A549 (cell line): ENCODE measurements at places on chromosomes 16 and 17. TPM values are rescaled to one million over a fixed set of nuclear protein-coding genes. Genes with fewer than 3 reads are reported as not detected.
A peak's percentile ranks its signal among the peaks of the same experiment; 100 is the strongest.

DNA sequence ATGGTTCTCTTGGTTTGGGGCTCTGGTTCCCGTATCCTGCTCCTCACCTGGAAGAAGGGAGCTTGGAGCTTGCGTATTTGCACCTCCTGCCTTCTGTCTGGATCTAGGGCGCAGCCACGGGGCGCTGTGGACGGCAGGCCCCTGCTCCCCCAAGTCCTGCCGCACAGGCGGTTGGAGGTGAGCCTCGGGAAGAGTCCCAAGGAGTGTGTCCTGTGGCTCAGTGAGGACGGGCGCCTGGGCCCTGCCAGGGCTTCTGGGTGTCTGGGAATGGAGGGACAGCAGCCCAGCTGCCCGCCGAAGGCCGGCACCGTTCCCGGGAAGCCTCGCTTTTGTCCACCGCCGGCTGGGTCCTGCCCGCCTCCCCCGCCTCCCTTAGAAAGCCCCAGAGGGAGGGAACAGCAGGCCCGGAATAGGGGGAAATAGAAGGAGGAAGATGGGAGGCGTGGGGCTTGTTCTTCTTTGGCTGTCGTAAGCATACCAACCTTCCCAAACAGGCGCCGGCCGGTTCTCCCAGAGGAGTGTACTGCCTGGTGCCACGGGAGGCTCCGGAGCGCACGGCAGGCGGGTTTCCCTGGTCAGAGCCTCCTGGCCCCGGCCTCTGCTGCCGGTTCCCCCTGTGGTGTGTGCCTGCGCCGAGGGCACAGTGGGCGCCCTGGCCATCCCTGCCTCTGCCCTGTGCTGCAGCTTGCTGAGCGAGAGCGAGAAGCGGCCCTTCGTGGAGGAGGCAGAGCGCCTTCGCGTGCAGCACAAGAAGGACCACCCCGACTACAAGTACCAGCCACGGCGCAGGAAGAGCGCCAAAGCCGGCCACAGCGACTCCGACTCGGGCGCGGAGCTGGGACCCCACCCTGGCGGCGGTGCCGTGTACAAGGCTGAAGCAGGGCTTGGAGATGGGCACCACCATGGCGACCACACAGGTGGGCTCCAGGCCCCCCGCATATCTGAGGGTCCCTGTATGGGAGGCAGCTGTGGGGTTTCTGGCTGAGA, 1.8 kb downstream of the SOX8 start:
- peak; percentile 44 for DNase-seq

- DNase-seq: no peak
These were observed 182.6 kb downstream of the C16orf78 start for GRCh38 chr16:49556249-49556605.

GRCh38 chr16:83609178-83609577, 198.6 kb upstream of the HSBP1 start:
- DNase-seq: no peak

- DNase-seq: no peak
These were observed 44.9 kb downstream of the MEAK7 start for GRCh38 chr16:84459533-84459894.

DNA sequence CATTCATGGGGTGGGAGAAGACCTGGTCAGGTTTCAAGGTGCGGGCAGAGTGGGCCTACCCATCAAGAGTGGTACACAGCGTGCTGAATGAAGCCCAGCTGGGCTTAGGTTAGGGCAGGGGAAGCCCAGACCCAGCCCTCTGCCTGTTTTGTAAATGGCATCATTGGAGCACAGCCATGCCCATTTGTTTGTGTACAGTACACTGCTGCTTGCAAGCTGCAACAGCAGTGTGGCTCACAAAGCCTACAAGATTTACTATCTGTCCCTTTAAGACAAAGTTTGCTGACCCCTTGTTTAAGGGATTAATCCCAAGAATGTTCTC, 230.1 kb upstream of the TNRC6C start:
- DNase-seq: no peak

DNA sequence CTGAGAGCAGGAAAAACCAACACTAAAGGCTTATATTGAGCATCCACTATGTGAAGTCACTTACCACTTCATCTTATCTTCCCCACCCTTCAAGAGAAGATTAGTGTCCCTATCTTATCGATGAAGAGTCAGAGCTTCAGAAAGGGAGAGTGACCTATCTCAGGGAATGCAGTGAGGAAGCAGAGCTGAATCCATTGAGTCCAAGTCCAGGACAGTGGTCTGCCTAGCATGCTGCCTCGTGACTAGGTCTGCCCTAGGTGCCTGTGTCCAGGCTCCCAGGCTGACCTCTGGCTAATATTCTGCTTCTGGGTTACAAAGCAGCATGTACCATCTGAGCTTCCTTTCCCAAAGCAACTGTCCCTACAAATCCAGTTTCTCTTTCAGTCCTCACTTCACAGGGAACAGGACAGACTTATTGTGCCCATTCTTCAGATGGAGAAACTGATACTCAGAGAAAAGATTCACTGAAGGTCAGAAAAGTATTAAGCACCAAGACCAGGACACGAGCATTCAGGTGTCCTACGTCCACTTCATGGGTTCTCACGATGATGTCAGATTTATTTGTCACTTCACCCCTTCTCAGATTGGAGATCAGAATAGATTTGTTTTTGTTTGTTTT, 13.3 kb upstream of the FZD2 start:
- DNase-seq: no peak

DNA sequence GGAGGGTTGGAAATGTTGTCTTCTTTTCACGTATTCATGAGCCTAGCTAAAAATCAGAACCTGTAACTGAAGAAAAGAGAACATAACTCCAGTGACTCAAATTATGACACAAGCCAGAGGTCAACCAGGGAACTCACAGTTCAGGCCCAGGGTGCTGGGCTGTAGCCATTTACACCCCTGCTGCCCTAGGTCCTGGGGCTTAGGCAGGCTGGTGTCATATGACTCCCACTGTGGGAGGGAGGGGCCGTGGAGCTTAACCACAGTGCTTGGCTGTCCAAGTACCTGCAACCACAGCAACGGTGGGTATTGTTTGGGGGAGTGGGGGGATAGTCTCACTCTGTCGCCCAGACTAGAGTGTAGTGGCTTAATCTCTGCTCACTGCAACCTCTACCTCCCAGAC, 71.1 kb upstream of the AMZ2 start:
- DNase-seq: no peak

- DNase-seq: no peak
These were observed 86.9 kb downstream of the NDEL1 start for GRCh38 chr17:8522577-8522976.

DNA sequence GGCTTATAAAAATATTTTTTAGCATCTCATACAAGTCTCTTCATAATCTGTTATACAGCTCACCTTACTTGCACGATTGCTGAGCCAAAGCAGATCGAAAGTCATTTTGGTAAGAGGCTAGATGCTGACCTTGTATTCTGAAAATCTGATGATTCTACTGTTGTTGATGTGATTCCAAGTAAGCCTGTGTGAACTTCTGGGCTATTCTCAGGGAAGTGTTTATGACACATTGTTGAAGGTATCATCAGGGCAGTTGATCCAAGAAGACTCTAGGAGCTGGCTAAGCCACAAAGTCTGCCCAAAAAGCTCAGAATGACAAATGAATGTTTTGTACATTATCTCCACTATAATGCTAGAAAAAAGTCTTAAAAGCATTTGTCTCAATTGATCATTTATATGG, 16.0 kb downstream of the OMG start:
- DNase-seq: no peak

- peak; percentile 71 for DNase-seq
These were observed 11.5 kb upstream of the MMD start for GRCh38 chr17:55433029-55433628.

DNA sequence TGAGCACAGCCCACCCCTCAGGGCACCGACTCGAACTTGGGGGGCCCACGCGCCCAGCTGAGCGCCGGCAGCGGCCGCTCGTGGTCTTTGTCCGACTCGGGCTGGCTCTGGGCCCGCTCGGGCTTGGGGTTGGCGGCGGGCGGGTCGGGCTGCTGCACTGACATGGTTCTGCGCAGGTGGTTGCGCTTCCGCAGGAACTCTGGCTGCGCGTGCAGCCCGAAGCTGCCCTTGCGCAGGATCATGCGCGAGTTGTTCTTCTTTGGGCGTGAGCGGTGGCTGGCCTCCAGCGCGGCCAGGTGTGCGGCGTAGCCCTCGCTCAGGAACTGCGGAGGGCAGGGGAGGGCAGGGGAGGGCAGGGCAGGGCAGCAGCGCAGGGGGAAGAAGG, 11.1 kb downstream of the PIMREG start:
- DNase-seq: no peak

DNA sequence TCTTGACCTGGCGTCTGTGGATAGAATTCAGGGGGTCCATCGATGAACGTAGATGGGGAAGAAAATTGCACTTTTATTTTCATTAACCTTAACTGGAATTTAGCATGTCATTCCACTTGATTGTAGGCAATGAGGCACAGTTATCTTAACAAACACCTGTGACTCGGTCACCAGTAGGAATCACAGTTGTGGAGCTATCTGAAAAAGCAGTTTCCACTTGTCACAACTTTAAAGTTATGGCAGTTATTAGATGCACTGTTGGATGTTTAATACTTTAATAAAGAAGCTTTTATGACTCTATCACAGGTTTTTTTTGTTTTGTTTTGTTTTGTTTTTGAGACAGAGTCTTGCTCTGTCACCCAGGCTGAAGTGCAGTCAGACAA, 83.7 kb upstream of the LGALS9 start:
- no peak for DNase-seq

DNA sequence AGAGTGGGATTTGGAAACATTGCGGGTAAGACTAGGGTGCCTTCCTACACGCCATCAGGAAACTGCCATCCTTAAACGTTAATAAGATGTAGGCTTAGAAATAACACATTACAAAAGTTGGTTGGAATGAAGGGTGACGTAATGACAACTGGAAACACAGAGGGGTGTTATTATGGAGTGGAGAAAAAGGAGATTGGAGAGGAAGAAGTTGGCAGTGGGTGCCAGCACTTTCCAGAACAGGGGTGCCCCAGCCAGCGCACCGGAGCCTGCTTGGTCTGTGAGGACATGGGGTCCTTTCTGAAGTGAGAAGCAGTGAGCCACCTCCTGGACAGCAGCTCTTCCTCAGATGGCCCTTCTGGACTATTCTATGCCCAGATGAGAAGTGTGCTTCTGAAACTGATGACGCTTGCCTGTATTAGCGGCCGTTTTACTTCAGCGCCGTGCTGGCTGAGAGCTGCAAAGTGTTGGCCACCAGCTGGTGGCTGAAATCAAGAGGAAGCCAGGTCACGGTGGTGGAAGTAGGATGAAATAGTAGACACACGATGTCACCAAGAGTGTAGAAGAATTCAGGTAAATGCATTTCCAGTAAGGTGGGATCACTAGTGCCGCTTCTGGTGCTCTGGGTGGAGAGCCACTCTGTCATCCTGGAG, 244.8 kb downstream of the NTN1 start:
- DNase-seq: no peak

- DNase-seq: no peak
These were observed 24.4 kb upstream of the CRYM start for GRCh38 chr16:21302454-21302853.

GRCh38 chr17:43461185-43461584, 22.6 kb upstream of the DHX8 start:
- DNase-seq: no peak

DNA sequence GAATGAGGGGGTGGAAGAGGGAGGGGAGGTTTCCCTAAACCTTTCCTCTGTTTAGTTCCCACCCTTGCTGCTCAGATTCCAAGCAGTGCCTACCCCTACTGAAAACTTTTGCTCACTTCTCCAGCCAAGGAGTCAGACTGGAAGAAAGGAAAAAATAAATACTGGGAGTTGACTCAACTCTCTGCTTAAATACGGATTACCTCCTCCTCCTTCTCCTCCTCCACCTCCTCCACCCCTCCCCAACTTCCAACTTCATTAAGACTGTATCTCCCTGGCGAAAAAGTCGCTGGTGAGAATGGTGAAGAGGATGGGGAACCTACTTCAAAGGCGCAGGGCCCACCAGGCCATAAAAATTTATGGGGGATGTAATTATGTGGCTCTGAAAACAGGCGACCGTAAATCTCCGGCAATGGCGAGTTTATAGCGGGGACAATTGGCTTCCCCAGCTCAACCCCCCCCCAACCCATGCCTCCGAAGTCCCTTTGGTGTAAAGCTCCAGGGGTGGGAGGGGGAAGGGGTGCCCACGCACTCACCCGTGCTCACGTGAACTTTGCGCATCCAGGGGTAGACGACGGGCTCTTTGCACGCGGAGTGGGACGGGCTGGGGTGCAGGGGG, 712 bp downstream of the HOXB4 start:
- no peak for DNase-seq

Gene SPATA22
- not detected in 3 replicates for polyA plus RNA-seq

Gene TPPP3
- polyA plus RNA-seq: 8.7 to 10.9 TPM (median 9.6 TPM) in 3 replicates

Gene DPEP3
- polyA plus RNA-seq: not detected in 3 replicates

Gene DNAH3
- 0.26 to 0.51 TPM (median 0.37 TPM) in 3 replicates for polyA plus RNA-seq

Gene TMEM238L
- polyA plus RNA-seq: not detected in 3 replicates

Gene KRT27
- polyA plus RNA-seq: not detected in 3 replicates

Gene OR2C1
- not detected in 3 replicates for polyA plus RNA-seq

Gene ZSCAN10
- not detected in 3 replicates for polyA plus RNA-seq
